ENCODE measurements at places on chromosomes 3 and 15. TPM values are rescaled to one million over a fixed set of nuclear protein-coding genes. Genes with fewer than 3 reads are reported as not detected.

Gene GPR176
- polyA plus RNA-seq = 3.0 TPM

Gene LAMB2
- polyA plus RNA-seq = 423 TPM

Gene DET1
- polyA plus RNA-seq = 13.3 TPM

Gene RMDN3
- polyA plus RNA-seq = 35.8 TPM

Gene ZNF80
- 0.11 TPM for polyA plus RNA-seq

Gene CCDC66
- 62.6 TPM for polyA plus RNA-seq

Gene RTP1
- polyA plus RNA-seq = not detected

Gene LRRC2
- polyA plus RNA-seq = 0.47 TPM

Gene KIF23
- 49.1 TPM for polyA plus RNA-seq

Gene KBTBD12
- 1.2 TPM for polyA plus RNA-seq

Gene CNBP
- polyA plus RNA-seq = 429 TPM

Gene ADPRH
- polyA plus RNA-seq = 13.8 TPM

DNA sequence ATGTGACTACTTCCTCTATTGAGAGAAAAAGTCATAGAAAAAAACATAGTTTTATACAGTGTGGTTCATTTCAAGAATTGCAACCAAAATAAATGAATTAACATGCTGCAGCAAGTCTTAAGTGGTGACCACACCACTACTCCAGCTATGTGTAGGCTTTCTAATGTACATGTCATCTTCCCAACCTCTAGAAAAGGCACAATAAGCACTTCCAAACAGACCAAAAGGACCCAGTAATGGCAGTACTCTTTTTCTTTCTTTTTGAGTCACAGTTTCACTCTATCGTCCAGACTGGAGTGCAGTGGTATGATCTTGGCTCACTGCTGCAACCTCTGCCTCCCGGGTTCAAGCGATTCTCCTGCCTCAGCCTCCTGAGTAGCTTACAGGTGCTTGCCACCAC lies 219.3 kb upstream of the KBTBD8 start:
- DNase-seq = no peak

- no peak for DNase-seq
Measured at GRCh38 chr3:66506154-66506553, 5.3 kb upstream of the LRIG1 start.

- no peak for DNase-seq
Measured at GRCh38 chr3:99250821-99251355, 349.4 kb upstream of the DCBLD2 start.

GRCh38 chr3:177609613-177610012 lies 412.3 kb upstream of the TBL1XR1 start:
- no peak for DNase-seq

DNA sequence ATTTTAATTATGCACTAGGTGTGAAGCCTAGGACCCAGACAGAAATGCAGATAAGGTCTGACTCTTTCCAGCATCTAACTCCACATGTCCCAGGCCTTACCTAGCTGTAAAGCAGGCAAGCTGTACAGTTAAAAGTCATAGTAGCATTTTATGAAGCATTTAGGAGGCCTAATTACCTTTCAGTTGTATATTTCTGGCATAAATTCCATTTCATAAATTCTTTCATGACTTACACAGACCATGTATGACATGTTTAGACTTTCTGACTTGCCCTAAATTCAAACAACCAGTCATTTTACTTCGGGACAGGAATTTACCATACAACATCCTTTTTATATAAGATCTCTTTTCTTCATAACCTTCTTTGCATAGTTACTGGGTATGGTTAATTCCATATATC lies 35.3 kb upstream of the THUMPD3 start:
- DNase-seq = no peak

- no peak for DNase-seq
Measured at GRCh38 chr3:178439504-178439903, 96.7 kb upstream of the KCNMB2 start.

DNA sequence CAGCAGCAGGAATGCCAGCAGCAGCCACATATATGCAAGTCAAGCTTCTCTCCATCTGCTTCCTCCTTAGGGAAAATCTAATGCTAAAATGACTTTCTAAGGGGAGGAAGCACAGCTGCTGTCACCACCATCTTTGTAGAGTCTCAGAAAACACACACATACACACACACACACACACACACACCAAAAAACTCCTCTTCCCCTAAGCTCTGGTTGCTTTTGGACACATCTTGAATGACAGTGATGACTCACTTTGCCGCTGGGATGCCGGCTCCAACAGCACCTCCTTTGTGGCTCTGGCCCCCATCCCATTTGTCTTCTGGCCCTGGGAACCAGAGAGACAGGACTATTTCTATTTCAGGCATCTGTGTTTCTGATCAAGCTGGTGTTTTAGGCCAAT lies 124.8 kb upstream of the GOLIM4 start:
- DNase-seq = no peak

- no peak for DNase-seq
Measured at GRCh38 chr3:134060561-134061385, 31.0 kb upstream of the SLCO2A1 start.

- DNase-seq = no peak
Measured at GRCh38 chr3:46656778-46657556, 36.5 kb downstream of the ALS2CL start.

DNA sequence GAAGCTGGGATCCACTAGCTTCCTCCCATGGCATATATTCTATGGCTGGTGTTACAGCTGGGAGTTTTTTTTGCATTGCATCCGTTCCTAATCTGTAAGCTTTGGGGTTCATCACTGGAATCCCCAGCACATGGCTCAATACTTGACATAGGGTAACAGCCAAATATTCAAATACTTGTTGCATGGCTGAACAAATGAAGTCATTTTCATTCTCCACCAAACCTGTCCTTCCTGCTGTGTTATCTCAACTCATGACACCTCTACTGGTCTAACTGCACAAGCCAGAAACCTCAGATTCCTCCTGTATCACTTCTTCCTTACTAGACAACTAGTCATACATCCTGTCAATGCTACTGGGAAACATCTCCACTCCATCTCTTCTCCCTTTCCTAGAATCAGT lies 43.4 kb downstream of the ST3GAL6 start:
- DNase-seq = no peak

- no peak for DNase-seq
Measured at GRCh38 chr3:171802590-171802956, 7.7 kb downstream of the PLD1 start.

- no peak for DNase-seq
Measured at GRCh38 chr15:70189826-70190695, 92.3 kb upstream of the TLE3 start.

GRCh38 chr15:36884936-36885635 lies 215.3 kb downstream of the MEIS2 start:
- no peak for DNase-seq

GRCh38 chr3:8884630-8885290 lies 78.5 kb downstream of the RAD18 start:
- no peak for DNase-seq

- no peak for DNase-seq
Measured at GRCh38 chr3:128950223-128950938, 43.5 kb downstream of the CFAP92 start.

DNA sequence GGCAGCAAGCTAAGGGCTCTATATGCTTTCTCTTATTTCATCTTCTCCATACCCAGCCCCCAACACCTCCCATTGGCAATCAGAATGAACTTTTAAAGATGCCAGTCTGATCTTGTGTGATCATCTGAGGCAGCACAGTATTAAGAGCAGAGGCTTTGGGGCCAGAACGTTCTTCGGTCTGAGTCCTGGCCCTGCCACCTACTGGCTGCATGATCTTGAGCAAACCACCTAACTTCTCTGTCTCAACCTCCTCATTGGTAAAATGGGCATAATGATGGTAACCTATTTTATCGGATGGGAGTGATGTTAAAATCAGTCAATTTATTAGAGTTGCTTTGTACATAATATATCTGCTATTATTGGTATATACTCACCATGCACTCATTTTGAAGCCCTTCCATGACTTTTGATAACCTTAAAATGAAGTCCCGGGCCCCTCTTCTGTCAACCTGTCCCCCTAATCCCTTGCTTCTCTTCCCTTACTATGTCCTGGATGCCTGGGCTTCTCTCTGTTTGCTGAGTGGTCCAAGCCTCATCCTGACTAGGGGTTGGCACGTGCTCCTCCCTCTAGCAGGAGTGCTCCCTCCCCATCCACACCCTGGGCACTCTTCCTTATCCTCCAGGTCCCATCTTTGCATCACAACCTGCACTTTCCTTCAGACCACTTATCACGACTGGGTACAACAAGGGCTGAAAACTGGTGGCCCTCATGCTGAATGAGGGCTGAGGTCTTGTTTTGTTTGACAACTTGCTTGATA lies 6.3 kb downstream of the EFCAB12 start:
- DNase-seq = no peak

GRCh38 chr15:69573815-69574475 lies 121.3 kb downstream of the RPLP1 start:
- DNase-seq = no peak

DNA sequence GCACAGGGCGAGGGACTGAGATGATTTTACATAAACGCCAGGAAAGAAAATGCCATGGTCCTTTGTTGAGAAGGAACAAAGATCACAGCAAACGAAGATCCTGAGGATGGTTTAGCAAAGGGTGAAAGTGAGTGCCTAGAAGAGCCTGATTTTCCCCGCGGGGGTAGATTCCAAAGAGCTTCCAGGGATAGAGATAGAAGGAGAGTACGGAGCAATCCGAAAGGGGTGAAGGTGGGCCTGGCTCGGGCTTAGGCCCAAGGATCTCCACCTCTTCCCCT lies 977 bp downstream of the CDC25A start:
- DNase-seq = no peak

GRCh38 chr3:3772338-3772737 lies 26.9 kb upstream of the LRRN1 start:
- no peak for DNase-seq

- DNase-seq = peak; percentile 56
Measured at GRCh38 chr15:63504979-63505841, 817 bp downstream of the USP3 start.

DNA sequence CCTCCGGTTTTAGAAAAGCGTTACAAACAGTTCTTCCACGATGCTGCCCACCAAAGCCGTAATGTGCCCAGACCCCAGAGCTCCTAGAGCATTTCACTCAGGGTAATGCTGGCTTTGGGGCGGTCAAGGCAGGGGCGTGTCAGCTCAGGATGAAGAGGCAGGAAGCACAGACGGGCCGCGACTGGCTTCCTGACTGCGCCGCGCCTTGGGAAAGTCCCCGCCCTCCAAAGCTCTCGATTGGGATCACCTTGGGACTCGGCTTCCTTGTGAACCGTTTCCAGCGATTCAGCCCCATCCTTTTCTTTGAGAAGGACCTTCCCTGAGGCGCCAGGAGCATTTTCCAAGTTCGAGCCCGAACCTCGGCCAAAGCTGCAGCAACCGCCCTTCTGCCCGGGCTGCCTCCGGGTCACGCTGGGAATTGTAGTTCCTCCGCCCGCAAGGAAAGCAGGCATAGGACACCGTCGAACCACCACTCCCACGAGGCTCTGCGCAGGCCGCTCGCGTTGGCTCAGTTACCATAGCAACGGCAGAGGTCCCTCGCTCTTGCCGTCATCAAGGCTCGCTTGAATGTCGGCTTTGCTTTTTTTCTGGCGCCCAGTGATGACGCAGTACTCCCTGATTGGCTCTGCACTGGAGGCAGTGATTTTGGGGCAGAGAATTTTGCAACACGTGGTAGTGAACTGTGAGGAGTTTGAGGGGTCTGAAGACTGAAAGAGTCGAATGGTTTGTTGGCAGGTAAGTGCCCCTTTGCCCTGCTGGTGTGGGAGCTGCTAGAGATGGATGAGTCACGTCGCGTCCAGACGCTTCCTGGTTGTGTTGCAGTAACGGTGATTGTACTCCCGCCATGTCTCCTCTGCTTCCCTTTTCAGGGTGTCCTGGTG lies at the start of the genes CCDC191 and QTRT2:
TSS of gene CCDC191 (minus strand) at position 397 of the 881 bp plus-strand sequence. CDS start at position 337, 60 bp downstream.
TSS of gene QTRT2 (plus strand) at position 608 of the 881 bp plus-strand sequence. CDS start 8,521 bp downstream, outside the sequence.
- DNase-seq = peak; percentile 99

DNA sequence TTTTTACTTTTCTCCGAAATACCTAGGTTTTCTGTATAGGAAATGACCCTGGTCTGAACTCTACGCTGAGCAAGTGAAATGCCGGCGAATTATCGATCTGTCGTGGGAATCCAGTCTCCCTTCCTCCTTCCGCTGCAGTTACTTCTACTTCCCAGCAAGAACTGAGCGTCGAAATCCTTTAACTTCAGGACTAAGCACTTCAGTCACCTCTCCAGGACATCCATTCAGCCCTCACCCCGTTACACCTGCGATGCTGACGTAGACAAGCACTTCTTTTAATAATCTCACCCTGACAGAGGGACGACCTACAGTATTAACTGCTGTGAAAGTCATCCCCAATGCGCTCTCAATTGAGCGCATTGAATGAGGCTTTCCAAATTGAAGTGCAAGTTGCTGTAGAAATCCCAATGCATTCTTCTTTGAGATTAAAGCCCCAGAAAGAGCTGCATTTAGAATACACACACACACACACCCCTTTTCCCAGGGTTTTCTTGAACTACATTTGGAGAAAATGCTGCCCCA lies 1.3 kb downstream of the TOP2B start:
- DNase-seq = peak; percentile 31

DNA sequence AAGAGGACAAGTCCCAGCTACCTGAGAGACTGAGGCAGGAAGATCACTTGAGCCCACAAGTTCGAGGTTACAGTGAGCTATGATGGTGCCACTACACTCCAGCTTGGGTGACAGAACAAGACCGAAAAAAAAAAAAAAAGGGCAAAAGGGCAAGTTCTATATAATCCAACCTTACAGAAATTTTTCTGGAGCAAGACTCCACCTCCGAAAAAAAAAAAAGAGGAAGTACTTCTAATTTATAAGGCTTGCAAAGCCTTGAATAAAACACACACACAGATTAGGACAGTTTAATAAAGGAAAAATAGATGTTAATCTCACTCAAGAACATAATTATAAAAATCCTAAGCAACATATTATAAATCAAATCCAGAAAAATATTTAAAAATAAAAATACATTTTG lies 14.4 kb upstream of the XYLB start:
- no peak for DNase-seq

DNA sequence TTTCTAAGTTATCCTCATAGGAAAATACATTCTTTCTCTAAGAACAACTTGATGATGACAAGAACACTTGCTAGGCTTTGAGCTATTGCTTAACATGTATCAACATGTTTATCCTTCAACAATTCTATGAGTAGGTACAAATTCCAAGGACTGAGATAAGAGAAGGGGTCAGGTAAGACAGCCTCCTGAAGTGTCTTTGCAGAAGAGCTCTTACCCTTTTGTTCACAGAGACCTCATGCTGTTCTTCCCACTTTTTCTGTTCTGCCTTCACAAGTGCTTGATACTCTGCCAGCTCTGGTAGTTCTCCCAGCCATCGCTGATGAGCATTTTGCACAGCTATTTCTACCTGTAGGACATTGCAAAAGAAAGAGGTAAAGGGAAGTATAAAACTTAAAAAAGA lies 50.9 kb downstream of the CEP152 start:
- DNase-seq = no peak

GRCh38 chr3:159977295-159977694 lies 11.3 kb upstream of the IL12A start:
- no peak for DNase-seq

DNA sequence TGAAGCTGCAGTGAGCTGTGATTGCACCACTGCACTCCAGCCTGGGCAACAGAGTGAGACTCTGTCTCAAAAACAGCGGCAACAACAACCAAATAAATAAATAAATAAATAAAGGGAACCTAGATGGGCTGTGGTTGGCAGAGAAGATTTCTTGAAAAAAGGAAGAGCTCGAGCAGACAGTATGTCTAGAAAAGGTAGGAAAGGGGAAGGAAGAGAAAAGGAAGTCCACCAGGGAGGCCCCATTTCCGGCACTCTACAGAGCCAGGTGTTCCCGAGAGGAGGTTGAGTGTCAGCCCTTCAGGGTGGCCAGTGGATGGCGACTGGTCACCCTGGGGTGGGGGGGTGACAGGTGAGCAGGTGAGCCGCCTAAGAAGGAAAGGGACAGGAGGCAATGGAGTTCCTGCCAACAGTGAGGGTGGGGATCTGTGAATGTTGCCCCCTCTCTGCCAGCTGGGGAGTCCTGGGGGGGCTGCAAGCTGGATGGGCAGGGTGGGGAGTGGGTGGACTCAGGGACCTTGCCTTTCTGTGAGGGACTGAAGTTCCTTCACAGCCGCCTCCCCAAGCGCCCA lies 14.8 kb downstream of the PAQR5 start:
- DNase-seq = no peak

All from right lung (tissue), 10 donors.